Heart left ventricle (tissue), 16 donors: ENCODE measurements at places on chromosomes 7 and 10. TPM values are rescaled to one million over a fixed set of nuclear protein-coding genes. Genes with fewer than 3 reads are reported as not detected.

GRCh38 chr10:54758791-54759190 lies 42.2 kb downstream of the PCDH15 start:
- H3K4me3 ChIP-seq, result no peak overlapping the region
- H3K27ac ChIP-seq, result no peak overlapping the region
- no peaks in the 10 kb centered on the region for H3K27me3 ChIP-seq
- H3K4me1 ChIP-seq, result no peaks in the 10 kb centered on the region
- H3K36me3 ChIP-seq, result no peaks in the 10 kb centered on the region

DNA sequence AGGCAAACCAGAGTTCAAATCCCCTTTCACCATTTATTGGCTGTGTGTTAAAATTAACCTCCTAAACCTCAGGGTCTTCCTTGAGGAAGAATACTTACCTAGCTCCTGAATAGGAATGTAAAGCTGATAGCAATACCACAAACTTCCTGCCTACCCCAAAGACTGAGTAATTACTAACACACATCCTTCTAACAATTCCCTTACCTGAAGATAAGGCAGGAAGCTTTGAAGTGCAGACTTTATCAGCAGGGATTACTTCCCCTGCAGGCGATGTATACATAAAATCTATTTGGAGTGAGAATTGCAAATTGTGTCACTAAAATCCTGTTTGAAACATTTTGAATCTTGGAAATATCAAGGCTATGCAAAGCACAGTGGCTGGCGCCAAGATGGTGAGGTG lies 21.2 kb downstream of the EVX1 start:
- H3K36me3 ChIP-seq, result no peaks in the 10 kb centered on the region
- H3K4me1 ChIP-seq, result no peaks in the 10 kb centered on the region
- no peaks in the 10 kb centered on the region for H3K27me3 ChIP-seq
- H3K27ac ChIP-seq, result no peak overlapping the region

GRCh38 chr7:37304921-37305320 lies 143.7 kb downstream of the ELMO1 start:
- no peak overlapping the region for H3K4me3 ChIP-seq
- peaks cover 7% of the 10 kb centered on the region for H3K4me1 ChIP-seq
- no peak for DNase-seq
- no peaks in the 10 kb centered on the region for H3K36me3 ChIP-seq
- H3K27me3 ChIP-seq, result no peaks in the 10 kb centered on the region

- peak; percentile 15 for DNase-seq
- H3K4me1 ChIP-seq, result peaks cover 21% of the 10 kb centered on the region
- H3K4me3 ChIP-seq, result peak overlapping the region; percentile 48
- no peak overlapping the region for H3K27ac ChIP-seq
Observed at GRCh38 chr7:19106241-19107080, 11.0 kb downstream of the TWIST1 start.

DNA sequence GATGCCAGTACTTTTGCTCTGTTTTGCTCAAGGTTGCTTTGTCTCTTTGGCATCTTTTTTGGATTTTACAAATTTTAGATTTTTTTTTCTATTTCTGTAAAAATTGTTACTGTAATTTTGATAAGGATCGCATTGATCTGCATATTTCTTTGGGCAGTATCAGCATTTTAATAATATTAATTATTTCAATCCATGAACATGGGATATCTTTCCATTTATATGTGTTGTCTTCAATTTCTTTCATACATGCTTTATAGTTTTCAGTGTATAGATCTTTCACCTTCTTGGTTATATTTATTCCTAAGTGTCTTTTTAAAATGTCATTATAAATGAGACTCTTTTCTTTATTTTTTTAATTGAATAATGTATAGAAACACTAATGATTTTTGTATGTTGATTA lies 301.6 kb upstream of the SEMA3D start:
- H3K27ac ChIP-seq, result no peak overlapping the region
- H3K36me3 ChIP-seq, result no peaks in the 10 kb centered on the region
- H3K4me1 ChIP-seq, result no peaks in the 10 kb centered on the region
- H3K27me3 ChIP-seq, result no peaks in the 10 kb centered on the region
- DNase-seq, result no peak

DNA sequence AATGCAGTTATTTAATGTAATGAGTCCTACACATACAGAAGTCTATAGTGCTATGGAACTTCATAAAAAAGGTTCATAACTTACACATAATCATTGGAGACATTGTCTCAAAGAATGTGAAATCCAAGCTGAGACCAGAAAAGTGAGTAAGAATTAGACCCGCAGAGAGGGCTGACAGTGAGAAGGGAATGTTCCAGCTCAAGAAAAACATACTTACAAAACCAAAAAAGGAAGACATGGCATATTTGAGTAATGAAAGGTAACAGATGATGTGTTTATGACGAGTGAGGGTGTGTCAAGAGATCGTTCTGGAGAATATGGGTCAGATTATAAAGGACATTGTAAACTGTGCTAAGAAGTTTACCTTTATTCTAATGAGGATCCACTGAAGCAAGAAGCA lies 566.5 kb downstream of the ATRNL1 start:
- DNase-seq, result no peak
- H3K4me3 ChIP-seq, result no peak overlapping the region
- H3K27me3 ChIP-seq, result no peaks in the 10 kb centered on the region
- no peaks in the 10 kb centered on the region for H3K36me3 ChIP-seq

DNA sequence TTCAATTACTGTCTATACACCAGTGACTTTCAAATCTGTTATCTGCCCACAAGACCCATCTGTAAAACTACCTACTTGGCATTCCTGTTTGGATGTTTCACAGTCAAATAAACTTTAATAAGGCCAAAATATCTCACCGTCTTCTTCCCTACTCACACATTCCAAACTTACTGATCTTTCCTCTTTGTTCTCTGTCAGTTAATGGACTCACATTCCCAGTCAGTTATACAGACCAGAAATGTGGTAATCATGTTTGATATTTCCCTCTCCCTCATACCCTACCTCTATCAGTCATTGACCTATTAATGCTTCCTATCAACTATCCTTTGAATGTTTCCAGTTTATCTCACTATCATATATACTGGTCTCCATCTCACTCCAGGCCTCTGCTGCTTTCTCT lies 28.5 kb upstream of the HDAC9 start:
- DNase-seq, result no peak
- peaks cover 6% of the 10 kb centered on the region for H3K4me1 ChIP-seq
- H3K27me3 ChIP-seq, result no peaks in the 10 kb centered on the region
- H3K36me3 ChIP-seq, result no peaks in the 10 kb centered on the region

GRCh38 chr7:123655614-123656013 lies at the start of gene LMOD2:
Gene LMOD2, plus strand, starts transcription at chr7:123655866. Its CDS starts 98 bp downstream, at chr7:123655964.
- H3K27me3 ChIP-seq, result no peaks in the 10 kb centered on the region
- peak; percentile 75 for DNase-seq
- peaks cover 5% of the 10 kb centered on the region for H3K36me3 ChIP-seq
- H3K4me1 ChIP-seq, result peaks cover 20% of the 10 kb centered on the region

DNA sequence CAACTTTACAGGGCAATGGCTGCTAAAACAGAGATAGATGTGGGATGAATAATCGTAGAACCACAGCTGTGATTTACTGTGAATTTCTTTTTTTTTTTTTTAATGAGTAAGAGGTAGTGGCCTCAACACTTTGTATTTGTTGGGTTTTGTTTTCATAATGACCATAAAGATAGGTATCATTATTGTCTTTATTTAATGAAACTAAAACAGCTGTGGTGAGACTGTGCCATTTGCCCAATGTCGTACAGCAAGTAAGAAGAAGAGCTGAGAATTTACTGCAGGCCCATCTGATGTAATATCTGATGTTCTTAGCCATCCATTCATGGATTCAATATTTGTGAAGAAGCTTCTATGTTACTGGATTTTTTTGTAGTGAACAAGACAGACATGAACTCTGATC lies 271.2 kb downstream of the IPMK start:
- H3K27me3 ChIP-seq, result no peaks in the 10 kb centered on the region
- no peak overlapping the region for H3K27ac ChIP-seq
- H3K4me3 ChIP-seq, result no peak overlapping the region
- DNase-seq, result no peak
- H3K36me3 ChIP-seq, result no peaks in the 10 kb centered on the region
- H3K4me1 ChIP-seq, result no peaks in the 10 kb centered on the region

DNA sequence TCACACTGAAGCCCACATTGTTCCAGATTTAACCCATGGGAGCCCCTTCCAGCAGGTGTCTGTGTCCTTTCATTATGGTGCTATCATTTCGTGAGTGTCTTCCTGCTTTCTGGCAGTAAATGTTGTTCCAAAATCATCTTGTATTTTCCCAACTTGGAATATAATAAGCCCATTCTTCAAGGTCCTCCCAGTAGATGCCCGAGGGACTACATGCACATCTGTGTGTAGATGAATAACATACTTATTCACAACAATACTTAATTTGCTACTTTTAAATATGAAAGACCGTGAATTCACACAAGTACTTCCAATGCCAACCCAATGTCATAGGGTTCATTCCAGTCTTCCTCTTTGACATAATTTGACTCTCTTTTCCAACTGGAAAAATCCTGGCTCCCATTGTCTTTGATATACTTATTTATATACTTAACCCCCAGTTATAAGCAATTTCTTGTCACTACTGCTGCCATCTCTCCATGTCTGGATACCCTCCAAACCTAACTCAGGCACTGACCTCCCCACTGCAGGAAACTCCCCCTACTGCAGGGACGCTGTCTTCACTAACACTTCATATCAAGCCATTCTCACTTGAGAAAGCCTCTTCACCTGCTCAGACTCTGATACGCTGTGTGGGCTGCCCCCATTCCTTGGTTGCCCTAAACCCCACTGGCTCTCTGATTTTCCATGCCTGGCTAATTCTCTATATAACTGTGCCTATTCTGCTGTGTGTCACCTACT lies 1119.2 kb downstream of the CNTNAP2 start:
- DNase-seq, result no peak
- H3K4me3 ChIP-seq, result no peak overlapping the region
- no peaks in the 10 kb centered on the region for H3K4me1 ChIP-seq
- no peak overlapping the region for H3K27ac ChIP-seq
- no peaks in the 10 kb centered on the region for H3K36me3 ChIP-seq
- no peaks in the 10 kb centered on the region for H3K27me3 ChIP-seq

GRCh38 chr10:68047554-68048327 lies 27.3 kb downstream of the HERC4 start:
- peaks cover 3% of the 10 kb centered on the region for H3K36me3 ChIP-seq
- no peaks in the 10 kb centered on the region for H3K27me3 ChIP-seq
- DNase-seq, result no peak
- H3K4me1 ChIP-seq, result peaks cover 9% of the 10 kb centered on the region
- H3K4me3 ChIP-seq, result no peak overlapping the region
- H3K27ac ChIP-seq, result no peak overlapping the region

Gene AEBP1
- 36.0 TPM for total RNA-seq

Gene GATA3
- 1.9 TPM for total RNA-seq

Gene CNPY1
- total RNA-seq, result not detected

Gene CLCN1
- 1.4 TPM for total RNA-seq
